ENCODE measurements at places on chromosomes 4 and X. TPM values are rescaled to one million over a fixed set of nuclear protein-coding genes. Genes with fewer than 3 reads are reported as not detected.

DNA sequence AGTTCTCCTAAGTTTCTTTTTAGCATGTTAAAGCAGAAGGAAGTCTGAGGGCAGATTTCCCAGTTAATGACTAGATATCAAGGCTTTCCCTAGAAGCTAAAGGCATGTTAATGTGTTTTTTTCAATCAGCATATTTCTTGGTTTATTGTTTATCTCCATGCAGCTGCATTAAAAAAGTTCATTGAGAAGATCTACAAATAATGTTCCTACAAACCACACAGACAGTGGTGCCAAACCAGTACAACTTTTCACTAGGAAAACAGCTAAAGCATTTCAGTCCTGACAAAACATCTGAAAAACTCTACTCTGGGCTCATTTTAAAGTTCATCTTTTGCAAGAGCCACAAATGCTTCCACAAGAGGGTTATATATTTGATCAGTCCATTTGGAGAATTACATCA lies 320.0 kb downstream of the ADGRL3 start:
- DNase-seq, result no peak

DNA sequence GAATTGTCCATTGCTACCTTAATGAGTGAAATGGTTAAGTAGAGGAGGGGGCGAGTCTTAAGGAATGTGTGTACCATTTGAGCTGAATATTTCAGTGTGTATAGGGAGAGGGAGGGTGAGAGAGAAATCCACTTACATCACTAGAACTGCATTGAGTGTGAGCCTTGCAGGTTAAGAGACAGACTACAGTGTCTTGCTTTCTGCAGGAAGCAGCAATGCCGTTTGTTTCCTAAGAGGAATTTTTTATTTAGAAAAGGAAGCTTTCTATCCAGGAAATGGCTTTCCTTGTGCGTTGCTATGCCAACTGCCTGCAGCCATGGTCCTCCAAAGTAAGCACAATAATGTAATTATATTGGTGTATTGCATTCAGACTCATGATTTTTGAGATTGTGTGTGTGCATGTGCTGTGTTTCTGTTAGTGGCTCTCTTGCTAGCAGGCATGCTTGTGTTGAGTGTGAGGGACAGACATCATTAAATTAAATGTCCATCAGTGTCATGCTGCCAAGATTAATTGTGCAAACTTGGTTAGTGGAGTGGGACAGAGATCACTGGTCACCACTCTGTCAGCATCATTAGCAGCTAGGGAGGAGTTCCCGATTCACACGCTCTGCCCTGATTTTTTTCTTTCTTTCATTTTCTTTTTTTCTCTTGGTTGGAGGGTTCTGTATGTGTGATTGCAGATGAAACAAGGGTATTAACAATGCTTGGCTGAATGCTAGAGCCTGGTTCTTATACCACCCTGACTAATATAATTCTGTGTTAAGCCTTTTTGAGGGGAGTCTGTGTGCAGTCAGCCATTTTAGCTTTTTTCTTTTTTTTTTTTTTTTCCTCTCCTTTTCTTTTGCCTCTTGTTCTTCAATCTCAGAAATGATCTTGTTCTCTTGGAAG lies 164.3 kb downstream of the RAPGEF2 start:
- DNase-seq, result no peak

NAT8L gene
- not detected for total RNA-seq

GRCh38 chrX:154918060-154918483 lies 31.9 kb downstream of the F8A1 start:
- peak; percentile 1 for DNase-seq

- DNase-seq, result no peak
These were observed 7.4 kb downstream of the MMAA start for GRCh38 chr4:145626623-145626982.

NAA11 gene
- not detected for total RNA-seq

Data from thoracic aorta (tissue), 2 donors.